Fibroblast of the conjunctiva (primary cell): ENCODE measurements at places on chromosomes 12 and 14.

DNA sequence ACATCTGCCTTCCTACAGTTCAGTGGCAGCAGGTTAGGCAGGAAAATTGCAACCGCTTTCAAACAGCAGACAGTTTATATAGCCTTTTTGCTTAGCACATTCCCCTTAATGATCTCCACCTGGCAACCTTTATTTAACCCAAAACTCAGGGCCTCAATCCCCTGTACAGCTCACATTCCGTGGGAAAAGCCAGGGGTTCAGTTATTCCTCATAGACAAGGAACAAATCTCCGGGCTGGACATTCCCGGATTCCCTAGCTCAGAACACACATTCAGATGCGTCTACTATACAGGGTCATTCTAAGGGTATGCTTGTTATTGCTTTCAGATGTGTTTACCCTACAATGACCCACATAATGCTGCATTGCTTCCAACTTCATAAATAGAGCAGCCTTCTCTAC lies 73.8 kb upstream of the DCN start:
- no peak for DNase-seq

GRCh38 chr12:116480210-116480810 lies 78.9 kb upstream of the MAP1LC3B2 start:
- no peak for DNase-seq

GRCh38 chr14:59406454-59407245 lies 58.5 kb downstream of the GPR135 start:
- DNase-seq = no peak

GRCh38 chr12:75909714-75910656 lies 121.6 kb downstream of the PHLDA1 start:
- no peak for DNase-seq

DNA sequence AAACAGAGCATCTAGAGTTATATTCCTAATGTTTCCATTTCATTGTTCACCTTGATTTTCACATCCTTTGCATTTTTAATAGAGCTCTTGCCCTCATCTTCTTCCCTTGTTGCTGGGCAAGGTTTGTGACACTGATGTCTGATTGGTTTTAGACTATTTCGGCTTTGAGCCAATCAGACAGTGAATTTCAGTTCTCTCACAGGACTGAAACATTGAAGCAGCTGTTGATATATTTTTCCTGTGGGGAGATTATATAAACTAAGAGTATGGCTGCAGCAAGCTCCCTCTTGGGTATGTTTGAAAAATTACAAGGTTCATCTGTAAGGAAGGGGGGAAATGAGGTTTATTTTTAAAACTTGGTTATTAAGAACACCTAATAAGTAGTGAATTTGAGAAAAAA lies 51.2 kb downstream of the ATF7IP start:
- peak; percentile 86 for DNase-seq

- no peak for DNase-seq
Measured at GRCh38 chr14:35747379-35747778, 61.7 kb downstream of the RALGAPA1 start.

DNA sequence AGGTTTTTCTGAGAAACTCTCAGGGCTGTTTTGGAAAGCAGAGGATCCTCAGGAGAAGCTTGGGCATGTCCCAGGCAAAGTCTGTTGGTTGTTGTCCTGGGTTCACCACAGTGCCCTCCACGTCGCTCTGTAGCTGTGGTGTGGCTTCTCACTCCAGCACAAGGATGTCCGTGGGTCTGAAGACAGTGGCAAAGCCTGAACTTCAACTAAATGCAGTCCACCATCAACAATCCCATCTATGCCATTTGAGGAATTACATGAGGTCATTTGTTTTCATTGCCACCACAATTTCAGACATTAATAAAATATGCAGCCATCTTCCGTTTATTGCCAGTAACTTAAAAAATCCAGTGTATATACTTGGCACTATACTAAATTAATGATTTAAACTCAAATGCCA lies 272.1 kb downstream of the LRIG3 start:
- no peak for DNase-seq
